ENCODE measurements at places on chromosomes 13 and 19. TPM values are rescaled to one million over a fixed set of nuclear protein-coding genes. Genes with fewer than 3 reads are reported as not detected.

The MIA gene
- 107 TPM for total RNA-seq

The TRPM4 gene
- total RNA-seq: 32.7 TPM

The MRPL34 gene
- total RNA-seq: 36.7 TPM

The ZSCAN1 gene
- total RNA-seq: not detected

The ADAMTSL5 gene
- total RNA-seq: 19.2 TPM

The RYR1 gene
- total RNA-seq: 0.07 TPM

The KLK11 gene
- total RNA-seq: 2.5 TPM
